ENCODE measurements at places on chromosomes 11 and 22.

GRCh38 chr22:47388778-47389177, 626.3 kb downstream of the TBC1D22A start:
- no peak for DNase-seq

DNA sequence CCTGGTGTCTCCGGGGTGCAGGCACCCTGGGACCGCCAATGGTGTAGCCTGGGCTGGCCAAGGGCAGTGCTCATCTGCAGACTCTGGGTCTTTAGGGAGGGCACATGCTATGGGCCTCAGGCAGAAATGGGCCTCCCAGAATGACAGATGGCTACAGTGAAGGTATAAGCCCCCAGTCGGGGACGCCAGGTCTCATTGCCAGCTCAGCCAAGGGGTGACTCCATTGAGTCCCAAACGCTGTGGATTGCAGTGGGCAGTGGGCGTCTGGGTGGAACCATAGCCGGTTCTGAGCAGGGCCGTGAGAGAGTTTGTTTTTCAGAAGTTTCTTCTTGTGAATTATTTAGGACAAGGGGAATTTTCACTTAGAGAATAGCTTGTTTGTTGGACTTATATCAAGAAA, 516.9 kb downstream of the TBC1D22A start:
- no peak for DNase-seq

- peak; percentile 71 for DNase-seq
Observed at GRCh38 chr11:65429724-65430405, 7.3 kb downstream of the NEAT1 start.

- no peak for DNase-seq
Observed at GRCh38 chr11:112554586-112554985, 293.9 kb upstream of the PLET1 start.

DNA sequence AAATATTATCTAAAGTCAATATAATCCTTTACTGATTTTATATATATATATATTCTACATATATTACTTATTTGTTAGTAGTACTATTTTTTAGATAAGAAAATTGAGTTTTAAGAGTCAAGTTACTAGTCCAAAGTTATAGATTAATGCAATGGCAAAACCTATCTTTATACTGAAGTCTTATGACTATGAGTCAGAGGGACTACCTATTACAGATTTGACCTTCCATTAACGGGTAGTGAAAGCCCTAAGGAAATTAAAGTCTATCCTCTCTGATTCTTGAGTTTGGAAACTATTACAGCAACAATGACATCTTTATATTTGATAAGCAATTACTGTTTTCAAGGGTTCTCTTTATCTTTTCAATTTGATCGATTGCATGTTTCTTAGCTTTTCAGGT, 315.8 kb downstream of the CASP12 start:
- no peak for DNase-seq

GRCh38 chr22:38753948-38754750, 1.6 kb downstream of the SUN2 start:
- DNase-seq, result no peak

DNA sequence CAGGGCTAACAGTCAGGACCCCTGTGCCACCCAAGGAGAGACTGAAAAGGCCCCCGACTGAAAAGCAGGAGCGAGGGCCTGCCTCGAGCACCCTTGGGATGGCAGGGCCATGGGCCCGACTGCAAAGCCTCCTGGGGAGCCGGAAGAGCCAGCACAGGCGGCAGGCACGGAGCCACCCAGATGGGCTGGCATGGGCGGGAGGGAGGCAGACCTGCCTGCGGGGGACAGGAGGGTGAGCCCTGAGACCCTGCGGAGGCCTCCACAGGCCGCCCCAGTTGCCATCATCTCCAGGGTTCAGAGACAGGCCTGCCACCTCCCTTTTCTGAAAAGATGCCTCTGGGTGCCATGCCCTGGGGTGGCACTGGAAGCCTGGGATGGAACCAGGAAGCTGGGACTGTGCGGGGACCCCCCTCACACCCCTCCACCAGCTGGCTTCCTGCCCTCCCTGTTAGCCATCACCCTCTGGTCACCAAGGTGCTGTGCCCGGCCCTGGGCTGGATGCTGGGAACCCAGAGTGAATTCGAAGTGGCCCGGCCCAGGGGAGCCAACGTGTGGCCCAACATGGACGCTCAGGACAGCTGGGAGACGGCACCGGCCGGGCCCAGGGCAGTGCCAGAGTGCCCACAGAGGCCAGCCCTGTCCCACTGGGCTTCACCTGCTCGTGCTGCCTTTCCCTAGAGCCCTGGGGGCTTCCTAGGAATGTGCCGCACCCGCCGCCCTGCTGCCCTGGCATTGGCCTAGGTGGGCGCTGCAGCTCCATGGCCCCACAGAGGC, 13.8 kb downstream of the TSPAN32 start:
- no peak for DNase-seq
